ENCODE measurements at places on chromosomes 12 and 14.

GRCh38 chr12:57726151-57726883 is 12.2 kb downstream of the AGAP2 start:
- no peak for DNase-seq

DNA sequence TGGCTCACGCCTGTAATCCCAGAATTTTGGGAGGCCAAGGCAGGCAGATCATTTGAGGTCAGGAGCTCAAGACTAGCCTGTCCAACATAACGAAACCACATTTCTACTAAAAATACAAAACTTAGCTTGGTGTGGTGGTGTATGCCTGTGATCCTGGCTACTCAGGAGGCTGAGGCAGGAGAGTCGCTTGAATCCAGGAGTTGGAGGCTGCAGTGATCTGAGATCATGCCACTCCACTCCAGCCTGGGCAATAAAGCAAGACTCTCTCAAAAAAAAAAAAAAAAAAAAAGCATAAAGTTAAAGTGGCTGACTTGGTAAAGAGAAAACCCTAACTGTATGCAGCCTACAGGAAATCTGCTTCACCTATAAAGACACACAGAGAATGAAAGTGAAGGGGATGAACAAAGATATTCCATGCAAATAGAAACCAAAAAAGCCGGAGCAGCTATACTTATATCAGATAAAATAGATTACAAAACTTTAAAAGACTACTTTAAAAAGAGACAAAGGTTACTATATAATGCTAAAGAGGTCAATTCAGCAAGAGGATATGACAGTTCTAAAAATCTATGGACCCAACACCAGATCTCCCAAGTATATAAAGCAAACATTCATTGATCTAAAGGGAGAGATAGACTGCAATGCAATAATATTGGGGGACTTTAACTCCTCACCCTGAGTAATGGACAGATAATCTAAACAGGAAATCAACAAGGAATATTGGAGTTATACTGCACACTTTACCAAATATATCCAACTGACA is 4.1 kb downstream of the CLEC2B start:
- DNase-seq = no peak

DNA sequence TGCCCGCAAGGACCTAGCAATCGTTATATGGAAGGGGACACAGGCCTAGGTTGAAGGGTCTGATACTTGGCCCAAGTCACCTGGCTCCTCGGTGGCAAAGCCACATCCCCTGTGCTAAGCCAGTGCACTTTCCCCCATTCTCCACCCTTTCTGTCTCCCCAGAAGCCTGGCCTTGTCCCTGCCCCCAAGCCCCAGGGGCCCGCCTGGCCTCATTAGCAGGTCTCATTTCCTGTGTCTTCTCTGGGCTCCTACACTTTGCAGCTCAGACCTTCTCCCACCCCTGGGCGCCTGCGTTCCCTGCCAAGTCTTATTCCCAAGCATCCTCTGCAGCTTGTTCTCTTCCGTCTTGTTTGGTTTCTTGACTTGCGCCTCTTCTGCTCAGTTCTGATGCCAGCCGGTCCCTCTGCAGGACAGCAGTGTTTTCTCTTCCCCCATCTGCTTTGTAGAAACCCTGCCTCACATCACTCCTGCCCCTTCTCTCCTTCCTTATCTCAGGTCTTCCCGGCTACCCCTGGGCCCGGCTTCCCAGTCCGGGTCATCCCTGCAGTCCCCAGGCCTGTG is 66.7 kb downstream of the SLC24A4 start:
- DNase-seq = no peak

DNA sequence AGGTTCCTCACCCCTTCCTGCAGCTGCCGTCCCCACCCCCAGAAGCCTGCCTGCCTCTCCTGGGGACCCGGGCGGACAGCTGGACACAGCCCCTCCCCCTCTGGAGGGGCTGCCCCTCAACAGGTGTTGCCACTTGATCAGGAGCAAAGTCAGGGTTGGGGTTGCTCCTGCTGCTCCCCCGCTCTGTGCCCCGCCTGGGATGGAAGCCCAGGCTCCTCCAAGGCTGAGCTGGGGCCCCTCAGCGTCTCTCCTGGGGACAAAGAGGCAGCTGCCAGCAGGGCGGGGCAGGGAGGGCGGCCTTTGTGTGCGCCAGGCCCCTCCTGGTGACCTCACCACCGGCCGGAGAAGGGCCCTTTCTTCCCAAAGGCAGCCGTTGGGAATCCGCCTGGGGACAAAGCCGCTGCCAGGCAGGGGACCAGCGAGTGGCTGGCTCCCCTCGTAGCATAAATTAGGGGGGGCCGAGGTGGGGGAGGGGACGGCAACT is 13.7 kb downstream of the TRMT61A start:
- DNase-seq = no peak

DNA sequence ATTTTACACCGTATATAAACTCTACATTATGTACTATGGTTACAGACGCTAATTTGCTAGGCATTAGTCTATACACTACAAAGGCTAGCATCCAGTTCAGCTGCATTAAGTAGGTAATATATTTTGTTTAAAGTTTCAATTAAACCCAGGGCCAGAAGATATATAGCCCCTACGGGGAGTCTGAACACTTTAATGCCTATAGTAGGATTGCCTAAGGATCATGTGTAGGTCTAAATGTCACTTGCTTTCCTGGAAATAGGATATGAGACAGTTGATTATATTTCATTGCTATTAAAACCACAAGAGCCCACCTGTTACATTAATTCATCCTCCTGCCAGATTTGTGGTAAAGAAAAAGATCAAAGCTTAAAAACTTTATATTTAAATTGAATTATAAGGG is 286.9 kb downstream of the TMTC2 start:
- DNase-seq = no peak

DNA sequence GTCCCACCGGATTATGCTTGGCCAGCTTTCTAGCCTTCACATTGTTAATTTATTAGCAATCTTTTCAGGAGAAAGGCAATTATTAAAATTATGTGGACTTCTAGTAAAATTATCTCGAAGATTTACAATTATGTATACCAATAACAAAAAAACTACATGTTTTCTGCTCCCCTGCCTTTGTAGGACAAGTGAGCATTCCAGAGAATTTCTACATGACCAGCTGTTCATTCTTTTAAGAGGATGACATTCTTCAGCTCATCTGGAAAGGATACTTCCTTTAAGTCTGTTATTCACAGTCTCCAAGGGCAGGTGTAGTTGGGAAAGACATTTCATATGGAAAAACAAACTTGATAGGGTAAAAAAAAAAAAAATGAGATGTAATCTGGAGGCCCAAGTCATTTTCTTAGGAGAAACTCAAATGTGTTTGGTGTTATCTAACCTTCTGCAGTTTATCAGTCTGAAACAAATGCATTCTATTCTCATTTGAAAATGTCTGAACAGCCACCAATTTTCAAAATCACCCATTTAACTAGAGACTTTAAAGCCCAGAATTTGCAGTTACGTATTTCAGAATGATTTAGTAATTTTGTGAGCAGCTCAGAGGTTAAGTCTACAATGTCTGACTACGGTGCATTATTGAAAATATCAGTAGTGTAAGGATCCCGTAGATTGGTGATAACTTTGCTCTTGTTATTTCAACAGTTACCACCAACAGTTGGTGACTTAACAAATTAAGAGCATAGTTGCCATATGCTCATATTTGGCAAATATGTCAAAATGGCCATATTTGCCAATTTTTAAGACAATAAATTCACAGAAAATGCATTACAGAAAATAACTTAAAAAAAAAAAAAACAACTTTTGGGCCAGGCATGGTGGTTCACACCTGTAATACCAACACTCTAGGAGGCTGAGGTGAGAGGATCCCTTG is 1.8 kb upstream of the PHLDA1 start:
- DNase-seq = no peak

DNA sequence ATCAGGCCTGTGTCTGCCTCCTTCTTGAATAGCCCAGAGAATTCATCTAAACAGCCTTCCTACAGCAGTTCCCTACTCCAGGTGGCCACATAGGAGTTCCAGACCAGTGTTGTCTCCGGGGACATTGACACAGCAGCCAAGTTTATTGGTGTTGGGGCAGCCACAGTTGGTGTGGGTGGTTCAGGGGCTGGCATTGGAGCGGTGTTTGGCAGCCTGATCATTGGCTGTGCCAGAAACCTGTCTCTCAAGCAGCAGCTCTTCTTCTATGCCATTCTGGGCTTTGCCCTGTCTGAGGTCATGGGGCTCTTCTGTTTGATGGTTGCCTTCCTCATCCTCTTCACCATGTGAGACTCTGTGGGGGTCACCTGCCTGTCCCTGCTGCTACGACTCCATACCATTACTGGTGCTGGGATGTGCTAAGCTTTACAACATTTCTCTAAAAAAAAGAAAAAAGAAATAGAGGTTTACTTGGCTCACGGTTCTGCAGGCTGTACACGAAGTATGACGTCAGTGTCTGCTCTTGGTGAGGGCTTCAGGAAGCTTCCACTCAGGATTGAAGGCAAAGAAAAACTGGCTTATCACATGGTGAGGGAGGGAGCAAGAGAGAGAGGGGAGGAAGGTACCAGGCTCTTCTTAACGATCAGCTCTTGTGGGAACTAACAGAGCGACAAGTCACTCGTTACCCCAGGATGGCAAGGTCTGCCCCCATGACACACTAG is 57.5 kb downstream of the CHST11 start:
- no peak for DNase-seq
